Stimulated activated CD4-positive, alpha-beta T cell treated with anti-CD3 and anti-CD28 coated beads, TNF-alpha, amount 100 ng/mL, for 1 hour (primary cell): ENCODE measurements at places on chromosomes 2 and 18.
A peak's percentile ranks its signal among the peaks of the same experiment; 100 is the strongest.

DNA sequence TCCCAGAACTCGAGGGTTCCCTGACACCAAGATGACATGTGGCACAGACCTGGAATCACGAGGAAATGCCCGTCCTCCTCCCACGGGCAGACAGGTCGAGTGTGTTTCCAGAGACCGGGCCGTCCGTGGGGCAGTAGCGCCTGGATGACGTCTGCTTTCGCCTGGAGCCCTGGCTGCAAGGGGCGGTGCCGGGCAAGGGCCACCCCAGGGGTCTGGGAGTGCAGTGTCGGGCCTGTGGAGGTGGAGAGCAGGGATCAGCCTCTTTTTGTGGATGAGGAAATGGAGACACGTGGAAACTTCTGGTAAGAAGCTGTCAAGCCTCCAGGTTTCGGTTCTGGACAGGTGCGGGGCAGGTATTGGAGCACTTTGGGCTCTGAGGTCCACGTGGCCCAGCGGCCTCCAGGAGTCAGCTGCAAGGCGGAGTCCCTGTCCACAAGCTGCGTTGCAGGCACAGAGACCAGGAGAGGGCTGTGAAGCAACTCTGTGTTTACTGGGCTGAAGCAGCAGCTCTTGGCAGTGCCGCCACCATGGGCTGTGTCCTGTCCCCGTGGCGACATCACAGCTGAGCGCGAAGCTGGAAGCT lies 25.6 kb downstream of the NFATC1 start:
- DNase-seq, result no peak

GRCh38 chr2:218876562-218877219 lies 4.0 kb upstream of the WNT10A start:
- no peak for DNase-seq

GRCh38 chr2:118728984-118729383 lies 118.5 kb downstream of the EN1 start:
- DNase-seq, result no peak

DNA sequence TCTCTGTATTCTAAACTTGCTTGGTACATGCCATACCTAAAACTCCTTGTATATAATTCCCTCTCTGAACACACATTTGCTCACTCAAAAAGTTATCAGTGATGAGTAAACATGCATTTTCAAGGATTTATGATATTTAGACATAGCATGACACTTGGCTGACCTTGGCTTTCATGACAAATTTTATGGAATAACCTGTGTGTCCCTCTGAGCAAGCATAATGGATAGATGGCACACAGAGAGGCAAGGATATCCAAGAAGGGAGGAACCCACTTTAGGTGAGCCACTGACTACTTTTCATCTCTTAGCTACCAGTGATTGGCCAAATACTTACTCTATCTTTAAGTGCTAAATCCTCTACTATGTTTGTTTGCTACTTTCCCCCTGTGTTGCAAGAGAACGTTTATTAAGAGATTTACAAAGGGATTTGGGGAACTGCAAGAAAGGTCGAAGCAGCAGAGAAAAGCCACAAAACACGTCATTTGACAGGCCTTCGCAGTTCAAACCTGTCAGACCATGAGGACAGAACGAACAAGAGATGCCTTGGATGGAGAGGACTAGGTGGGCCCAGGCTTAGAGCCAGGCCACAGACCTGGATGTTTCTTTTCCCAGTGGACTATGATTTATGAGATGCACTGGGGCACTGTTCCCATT lies 379.9 kb downstream of the NBAS start:
- no peak for DNase-seq

GRCh38 chr18:24267878-24268277 lies 129.0 kb downstream of the CABYR start:
- DNase-seq, result no peak

DNA sequence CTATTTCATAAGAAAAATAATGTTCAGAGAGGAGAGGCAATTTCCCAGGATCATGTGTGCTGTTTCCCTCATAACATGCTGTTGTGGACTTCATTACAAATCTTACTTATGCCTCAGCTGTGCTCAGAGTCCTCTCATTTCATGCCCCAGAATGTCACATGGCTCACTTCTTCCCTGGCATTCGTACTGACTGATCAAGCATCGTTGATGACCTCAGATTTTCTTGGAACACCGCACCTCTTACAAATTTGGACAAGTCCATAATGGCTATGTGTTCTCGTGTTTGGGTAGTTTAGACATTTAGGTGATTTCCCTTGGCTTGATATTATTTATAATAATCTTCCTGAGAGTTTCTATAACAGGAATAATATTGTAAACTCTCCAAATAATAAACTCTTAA lies 32.9 kb downstream of the SERPINB7 start:
- DNase-seq, result no peak

GRCh38 chr2:219352448-219353023 lies 20.0 kb upstream of the RESP18 start:
- DNase-seq, result peak; percentile 29

DNA sequence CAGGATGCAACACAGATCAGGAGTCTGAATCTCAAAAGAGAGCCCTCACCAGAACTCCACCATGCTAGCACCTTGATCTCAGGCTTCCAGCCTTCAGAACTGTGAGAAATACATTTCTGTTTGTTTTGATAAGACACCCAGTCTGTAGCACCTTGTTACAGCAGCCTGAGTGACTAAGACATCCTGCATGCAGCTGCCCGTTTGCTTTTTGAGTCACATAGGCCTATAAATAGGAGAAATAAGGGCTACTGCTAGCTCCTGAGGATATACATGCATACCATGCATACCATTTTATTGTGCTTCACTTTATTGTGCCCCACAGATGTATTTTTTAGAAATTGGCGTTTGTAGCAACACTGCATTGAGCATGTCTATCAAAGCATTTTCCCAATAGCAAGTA lies 337.8 kb downstream of the CDH2 start:
- no peak for DNase-seq
